HFFc6 (cell line): ENCODE measurements at places on chromosomes 11 and 22. TPM values are rescaled to one million over a fixed set of nuclear protein-coding genes. Genes with fewer than 3 reads are reported as not detected.

DNA sequence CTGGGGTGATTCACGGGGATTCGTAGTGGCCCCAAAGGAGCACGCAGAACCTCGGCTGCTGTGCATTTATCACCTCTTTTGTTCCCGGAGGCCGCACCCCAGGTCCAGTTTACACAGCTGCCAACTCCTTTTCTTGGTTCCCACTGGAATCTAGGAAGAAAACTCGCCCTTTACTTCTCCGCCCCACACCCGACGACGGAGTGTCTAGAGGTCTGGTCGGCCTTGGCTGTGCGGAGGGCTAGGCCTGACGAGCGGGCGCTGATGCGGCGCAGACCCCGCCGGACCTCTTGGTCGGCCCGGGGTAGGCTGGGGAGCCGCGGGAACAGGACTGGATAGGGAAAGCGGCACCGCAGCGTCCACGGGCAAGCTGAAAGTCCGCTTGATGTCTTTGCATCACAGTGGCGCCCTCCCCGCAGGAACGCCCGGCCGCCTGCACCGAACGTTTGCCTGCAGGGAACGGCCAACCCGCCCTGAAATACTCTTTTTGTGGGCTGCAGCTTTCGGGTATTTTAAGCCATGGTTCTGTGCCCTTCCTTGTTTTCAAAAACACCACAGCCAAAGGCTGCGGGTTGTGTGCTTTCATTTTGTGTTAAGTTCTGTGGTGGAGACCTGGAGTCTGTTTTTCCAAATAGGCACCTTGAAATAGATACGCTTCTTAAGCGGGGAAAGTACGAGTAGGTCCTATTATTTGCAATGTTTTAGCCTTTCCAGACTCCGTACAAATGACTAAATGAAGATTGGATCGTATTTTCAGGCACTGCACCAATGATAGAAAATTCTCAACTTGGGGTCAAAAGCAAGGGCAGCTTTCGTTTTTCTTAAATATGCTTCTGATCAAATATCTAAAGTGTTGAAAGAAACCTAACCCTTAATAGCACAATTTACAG, 829 bp upstream of the ZBED5 start:
- peak; percentile 45 for DNase-seq

Gene INPP5J
- 0.72 to 1.6 TPM (median 0.94 TPM) in 3 replicates for total RNA-seq

DNA sequence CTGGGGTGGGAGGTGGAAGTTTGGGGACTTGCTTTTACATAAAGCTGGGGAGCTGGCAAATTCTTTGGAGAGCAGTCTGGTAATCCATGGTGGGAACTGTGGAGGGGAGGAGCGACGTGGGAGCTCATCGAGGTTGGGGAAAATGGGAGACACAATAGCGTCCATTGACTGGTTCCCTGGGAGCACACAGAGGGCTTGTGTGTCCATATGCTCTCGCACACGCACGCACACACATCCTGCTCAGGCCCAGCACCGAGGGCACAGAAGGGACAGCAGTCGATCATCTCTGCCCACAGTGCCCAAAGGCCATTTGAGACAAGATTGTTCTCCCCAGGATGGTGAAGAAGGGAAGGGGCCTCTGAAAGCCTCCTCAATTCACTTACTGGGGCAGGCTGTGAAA, 53.7 kb downstream of the FBXO7 start:
- no peak for DNase-seq

GRCh38 chr11:113952588-113952987, 22.3 kb upstream of the HTR3A start:
- no peak for DNase-seq

GRCh38 chr22:35128637-35129036, 62.7 kb downstream of the ISX start:
- DNase-seq: no peak

Gene RIN1
- 31.9 and 49.9 TPM in 2 replicates for total RNA-seq

- DNase-seq: no peak
Observed at GRCh38 chr22:28808716-28809355, 8.5 kb upstream of the XBP1 start.

- no peak for DNase-seq
Observed at GRCh38 chr11:92828556-92828955, 140.9 kb upstream of the MTNR1B start.

Gene CD6
- total RNA-seq: not detected in 3 replicates

DNA sequence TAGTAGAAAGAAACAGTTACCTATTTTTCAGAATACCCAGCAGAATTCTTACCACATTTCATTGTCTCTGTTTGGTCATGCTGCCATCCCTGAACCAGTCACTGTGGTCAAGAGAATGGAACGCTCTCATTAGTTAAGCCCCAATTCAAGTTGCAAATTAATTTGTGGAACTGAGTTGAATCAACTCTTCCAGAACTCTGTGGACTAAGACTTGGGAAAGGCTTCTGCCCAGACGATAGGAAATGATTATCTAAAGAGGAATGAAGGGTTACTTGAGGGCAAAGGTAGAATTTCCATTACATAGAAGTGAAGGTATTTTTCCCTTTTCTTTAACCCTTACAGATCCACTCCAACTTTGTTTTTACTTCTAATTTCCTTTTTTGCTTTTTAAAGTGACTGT, 286.4 kb downstream of the DYNC2H1 start:
- peak; percentile 86 for DNase-seq

GRCh38 chr11:65642014-65642671, 4.2 kb downstream of the SIPA1 start:
- DNase-seq: no peak

Gene KRTAP5-2
- total RNA-seq: not detected in 2 replicates

DNA sequence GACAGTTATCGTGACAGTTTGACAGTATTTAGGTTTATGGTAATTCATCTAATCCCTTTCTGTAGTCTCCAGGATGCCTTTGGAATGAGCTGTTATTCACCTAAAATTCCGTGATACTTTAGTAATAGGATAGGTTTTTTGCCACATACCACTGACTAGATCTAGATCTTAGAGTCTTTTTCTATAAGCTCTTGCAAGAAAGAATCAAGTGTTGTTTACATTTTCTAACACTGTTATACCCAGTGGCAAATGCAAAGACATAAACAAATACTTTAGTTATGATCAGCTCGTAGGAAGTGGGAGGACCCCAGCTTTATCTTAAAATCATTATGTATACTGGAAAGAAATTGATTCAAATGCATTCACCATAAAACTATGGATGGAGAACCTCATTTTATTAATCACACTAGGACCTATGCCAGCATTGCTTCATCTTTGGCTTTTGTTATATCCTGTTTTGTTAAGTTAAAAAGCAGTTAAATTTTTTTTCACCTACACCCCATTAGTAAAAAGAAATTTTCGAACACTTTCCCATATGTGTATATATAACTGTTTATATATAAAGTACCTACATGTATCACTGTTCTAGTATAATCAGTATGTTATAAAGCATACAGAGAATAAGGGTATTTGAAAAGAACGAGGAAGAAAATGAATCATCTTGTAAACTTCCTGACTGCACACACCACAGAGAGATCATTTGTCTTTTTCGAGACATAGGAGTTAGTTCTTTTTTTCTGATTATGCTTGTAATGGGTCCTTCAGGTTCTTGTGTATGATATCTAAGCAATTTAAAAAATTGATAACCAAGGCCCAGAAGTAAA, 60.9 kb downstream of the PDHX start:
- peak; percentile 87 for DNase-seq

Gene SSTR3
- total RNA-seq: not detected in 3 replicates

- no peak for DNase-seq
Observed at GRCh38 chr11:109267293-109268095, 154.5 kb upstream of the C11orf87 start.

GRCh38 chr22:36182056-36182455, 19.6 kb downstream of the APOL4 start:
- DNase-seq: no peak

DNA sequence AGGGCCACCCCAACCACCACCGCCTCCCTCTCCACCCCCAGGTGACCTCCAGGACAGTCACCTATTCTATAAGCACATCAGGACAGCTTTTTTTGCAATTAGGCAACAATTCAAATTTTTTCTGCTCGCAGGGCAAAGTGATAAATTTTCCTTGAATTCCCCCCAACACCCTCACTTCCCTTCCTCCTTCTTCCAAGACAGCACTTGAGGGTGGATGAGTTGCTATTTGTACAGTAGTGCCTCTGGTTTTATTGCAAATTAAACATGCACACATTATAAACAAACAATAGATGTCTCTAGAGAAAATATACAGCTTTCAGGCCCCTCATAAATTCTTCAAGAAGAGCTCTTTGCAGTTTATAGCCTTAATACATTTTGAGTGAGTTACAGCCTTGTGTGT, 80.9 kb upstream of the USP47 start:
- no peak for DNase-seq

- peak; percentile 32 for DNase-seq
Observed at GRCh38 chr11:9176136-9176535, 84.7 kb upstream of the SCUBE2 start.

Gene CRYBB1
- not detected in 3 replicates for total RNA-seq

Gene CFAP68
- total RNA-seq: 11.1 and 12.2 TPM in 2 replicates

- DNase-seq: no peak
Observed at GRCh38 chr11:64734811-64735724, 8.9 kb downstream of the RASGRP2 start.

DNA sequence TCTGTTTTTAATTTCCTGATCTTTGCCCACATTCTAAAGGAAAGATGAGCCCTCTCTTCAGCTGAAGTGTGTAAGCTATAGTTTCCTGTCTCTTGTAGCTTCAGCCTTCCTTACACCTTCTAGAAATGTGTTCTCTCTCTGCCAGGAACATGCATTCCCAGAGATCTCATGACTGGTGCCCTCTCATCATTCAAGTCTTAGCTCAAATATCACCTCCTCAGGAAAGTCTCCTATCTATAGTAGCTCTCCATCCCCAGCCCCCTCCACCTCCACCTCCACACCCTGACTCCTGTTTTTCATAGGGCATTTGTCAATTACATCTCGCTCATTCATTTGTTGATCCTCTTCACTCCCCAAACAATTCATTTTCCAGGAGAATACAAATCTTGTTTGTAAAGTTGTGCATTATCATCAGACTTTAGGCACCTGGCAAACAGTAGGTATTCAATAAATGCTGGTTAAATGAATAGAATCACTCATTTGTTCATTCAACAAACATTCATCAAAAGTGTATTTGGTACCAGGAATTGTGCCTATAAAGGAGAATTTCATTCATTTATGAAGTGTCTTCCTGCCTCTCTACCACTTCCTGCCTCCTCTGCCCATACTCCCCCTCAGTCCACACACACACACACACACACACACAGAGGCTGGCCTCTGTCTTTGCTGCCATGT, 160.3 kb downstream of the BBOX1 start:
- no peak for DNase-seq

DNA sequence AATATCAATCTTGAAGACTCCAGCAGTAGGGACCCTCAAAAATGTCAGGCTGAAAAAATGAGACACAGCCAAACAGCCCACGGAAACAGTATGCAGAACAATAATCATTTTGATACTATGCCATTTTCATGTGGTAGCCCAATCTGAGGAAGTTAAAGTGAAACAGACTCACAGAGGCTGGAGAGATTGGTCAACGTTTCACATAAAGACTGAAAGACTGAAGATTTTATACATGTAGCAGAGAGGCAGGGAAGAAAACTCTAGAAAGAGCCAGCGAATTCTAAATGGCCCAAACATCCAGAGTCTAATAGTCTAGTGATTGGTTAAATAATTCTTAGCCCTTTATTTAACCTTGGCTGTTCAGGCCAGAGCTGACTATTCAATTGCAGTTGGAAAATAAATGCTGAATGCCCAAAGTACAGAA, 49.4 kb downstream of the MAML2 start:
- no peak for DNase-seq

DNA sequence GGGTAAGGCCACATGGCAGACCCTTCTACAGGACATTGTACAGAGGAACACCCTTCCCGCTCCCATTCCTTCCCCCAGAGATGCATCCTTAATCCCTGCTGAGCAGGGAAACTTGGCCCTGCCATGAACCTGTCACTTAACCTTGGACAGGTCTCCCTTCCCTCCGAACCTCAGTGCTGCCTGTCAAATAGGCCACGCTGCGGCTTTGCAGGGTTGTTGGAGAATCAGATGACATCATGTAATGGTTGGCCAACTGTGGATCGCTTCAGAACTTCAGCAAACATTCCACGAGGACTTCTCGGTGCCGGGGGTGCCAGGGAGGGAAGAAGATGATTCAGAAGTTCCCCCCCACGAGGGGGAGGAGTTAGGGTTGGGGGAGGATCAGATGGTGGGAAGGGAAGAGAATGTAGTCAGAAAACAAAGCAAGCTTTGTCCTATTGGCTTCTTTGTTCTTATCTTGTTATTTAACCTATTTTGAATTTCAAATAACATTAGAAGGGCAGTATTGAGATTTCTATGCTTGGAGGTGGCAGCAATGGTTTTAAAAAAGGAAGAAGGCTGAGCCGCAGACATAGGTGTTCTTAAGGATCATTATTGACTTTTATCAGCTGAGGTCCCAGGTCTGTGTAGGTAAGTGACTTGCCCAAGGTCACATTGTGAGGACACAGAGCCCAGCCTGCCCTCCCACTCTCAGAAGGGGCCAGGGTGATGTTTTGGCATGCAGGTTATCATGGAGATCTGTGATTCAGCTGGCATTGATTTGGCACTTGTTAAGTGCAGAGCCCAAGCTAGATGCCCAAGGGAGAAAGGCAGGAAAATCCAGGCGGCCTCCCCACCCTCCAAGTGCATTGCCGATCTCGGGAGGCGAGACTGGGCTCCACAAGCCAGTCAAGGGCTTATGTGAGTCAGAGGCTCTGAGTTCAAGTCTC, 3.1 kb downstream of the CDC42EP1 start:
- peak; percentile 92 for DNase-seq

DNA sequence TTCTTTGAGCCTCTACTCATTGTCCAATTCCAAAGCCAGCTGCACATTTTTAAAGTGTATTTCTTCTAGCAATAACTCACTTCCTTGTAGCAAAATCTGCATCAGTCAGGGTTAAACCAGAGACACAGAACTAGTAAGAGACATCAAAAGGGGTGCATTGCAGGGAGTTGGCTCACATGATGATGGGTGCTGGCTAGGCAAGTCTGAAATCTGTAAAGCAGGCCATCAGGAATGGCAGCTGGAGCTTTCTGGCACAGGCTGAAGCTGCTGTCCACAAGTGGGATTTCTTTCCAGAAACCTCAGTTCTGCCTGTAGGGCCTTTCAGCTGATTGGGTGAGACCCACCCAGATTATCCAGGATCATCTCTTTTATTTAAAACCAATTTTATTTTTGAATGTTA, 698.1 kb downstream of the NTM start:
- no peak for DNase-seq

DNA sequence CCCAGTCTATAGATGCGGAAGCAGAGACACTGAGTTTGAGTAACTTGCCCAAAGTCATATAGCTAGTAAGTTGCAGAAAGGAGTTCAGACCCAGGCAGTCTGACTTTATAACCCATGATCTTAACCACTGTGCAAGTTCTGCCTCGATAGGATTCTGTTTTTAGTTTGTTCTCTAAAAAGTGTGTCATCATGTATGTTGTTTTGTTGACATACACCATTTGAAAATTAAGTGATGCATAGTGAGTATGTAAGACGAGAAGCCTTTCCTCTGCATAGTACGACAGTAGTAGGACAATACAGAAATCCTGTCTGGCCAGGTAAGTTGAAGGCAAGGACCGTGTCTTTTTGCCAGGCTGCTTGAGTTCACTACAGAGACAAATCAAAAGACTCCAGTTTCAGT, 3.3 kb downstream of the ZC3H12C start:
- DNase-seq: no peak

- no peak for DNase-seq
Observed at GRCh38 chr11:76257074-76257719, 50.9 kb upstream of the WNT11 start.
